ENCODE measurements at places on chromosomes 7 and 10.
A peak's percentile ranks its signal among the peaks of the same experiment; 100 is the strongest.

- DNase-seq, result no peak
These were observed 31.5 kb downstream of the PHF14 start for GRCh38 chr7:11005202-11005601.

- DNase-seq, result no peak
These were observed 10.4 kb upstream of the COL1A2 start for GRCh38 chr7:94384315-94384714.

DNA sequence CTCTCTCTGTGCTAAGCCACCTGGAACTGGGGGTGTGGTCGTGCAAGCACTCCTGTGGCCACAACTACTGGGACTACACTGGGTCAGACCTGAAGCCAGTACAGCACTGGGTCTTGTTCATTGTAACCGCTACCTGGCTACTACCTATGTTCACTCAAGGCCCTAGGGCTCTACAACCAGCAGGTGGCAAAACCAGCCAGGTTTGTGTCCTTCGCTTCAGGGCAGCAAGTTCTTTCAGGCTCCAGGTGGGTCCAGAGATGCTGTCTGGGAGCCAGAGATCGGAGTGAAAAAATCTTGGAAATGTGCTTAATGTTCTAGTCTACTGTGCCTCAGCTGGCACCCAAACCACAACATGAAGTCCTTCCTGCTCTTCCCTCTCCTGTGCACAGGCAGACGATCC lies 171.6 kb upstream of the SORCS1 start:
- DNase-seq, result no peak

GRCh38 chr10:110758898-110759297 lies 112.8 kb upstream of the PDCD4 start:
- DNase-seq, result no peak

- DNase-seq, result peak; percentile 41
These were observed 106.5 kb downstream of the HTR7 start for GRCh38 chr10:90751107-90751997.

DNA sequence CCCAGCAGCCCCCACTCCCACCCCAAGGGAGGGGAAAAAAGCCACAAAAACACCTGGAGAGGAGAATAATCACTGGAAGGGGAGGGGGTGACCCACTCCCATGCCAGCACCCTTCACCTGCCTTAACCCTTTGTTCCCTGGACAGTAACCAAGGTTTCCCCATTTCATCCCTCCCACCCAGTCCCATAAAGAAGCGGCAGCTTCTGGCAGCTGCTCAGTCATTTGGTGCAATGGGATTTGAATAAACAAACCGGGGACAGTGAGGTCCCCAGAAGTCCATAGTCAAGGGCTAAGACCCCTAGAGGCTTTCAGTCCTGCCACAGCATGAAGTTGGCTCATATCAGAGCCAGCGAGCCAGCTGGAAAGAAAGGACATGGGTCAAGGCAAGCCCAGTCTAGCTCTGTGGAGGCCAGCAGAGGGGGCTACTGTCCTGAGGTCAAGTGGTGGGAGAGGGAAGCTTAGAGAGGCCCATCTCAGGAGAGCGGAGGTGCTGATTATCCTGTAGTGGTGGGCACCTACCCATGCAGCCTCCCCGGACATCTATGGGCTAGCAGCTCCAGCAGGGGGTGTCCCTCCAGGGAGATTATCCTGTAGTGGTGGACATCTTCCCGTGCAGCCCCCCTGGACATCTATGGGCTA lies 58.9 kb upstream of the LBX1 start:
- no peak for DNase-seq

- DNase-seq, result no peak
These were observed 5.7 kb upstream of the HSPA12A start for GRCh38 chr10:116748041-116748440.

DNA sequence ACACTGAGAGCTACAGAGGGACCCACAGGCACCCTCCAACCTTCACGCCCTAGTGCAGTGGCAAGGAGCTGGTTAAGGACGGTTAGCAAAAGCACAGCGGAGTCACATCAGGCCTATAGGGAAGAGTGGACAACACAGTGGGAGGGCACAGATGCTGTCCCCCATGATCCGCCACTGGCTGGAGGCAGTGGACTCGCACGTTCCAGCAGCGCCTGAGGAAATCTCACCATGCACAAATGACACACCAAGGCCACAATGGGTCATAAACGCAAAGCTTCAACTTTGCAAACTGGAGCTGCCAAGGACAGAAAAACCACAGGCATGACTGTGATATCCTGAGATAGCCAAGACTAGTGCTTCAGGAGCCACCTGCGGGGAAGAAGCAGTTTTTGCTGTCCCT lies 58.8 kb downstream of the GRB10 start:
- DNase-seq, result no peak

- DNase-seq, result no peak
These were observed 10.9 kb downstream of the NUB1 start for GRCh38 chr7:151352512-151352911.

DNA sequence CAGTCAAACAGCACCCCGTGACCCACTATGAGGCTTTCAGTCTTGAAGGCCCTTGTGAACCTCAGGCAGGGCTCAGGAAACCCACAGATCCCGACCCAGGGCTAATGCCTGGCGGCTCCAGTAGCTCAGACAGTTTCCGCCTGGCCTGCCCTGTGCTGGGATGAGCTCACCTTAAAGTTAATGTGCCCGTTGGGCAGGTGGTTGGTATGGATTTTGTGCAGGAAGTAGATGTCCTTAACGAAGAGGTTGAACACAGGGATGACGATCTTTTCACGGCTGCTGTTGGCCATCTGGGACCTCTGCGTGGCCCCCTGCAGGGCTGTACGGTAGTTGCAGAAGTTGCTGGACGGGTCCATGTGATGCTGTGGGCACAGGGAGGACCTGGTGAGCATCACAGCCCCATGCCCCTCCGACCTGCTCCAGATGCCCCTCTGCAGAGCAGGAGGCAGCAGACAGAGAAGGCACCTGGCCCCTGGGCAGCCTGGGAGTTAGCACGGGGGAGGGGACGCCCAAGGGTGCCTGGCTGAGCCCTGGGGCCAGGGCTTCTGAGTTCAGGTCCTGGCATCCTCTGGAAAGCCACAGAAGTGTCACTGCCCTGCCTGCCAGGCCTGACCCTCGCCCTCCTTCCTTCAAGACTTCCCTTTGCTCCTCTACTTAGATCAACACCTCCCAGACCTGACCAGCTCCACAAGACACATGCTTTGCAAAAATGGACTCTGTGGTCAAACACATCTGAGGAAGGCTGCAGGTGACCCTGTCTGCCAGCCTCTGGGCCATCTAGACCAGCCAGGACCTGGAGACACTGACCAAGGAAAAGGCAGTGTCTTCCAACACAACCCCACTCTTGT lies 59.8 kb downstream of the CSGALNACT2 start:
- DNase-seq, result no peak

GRCh38 chr7:31873816-31874597 lies 187.0 kb downstream of the PPP1R17 start:
- no peak for DNase-seq

DNA sequence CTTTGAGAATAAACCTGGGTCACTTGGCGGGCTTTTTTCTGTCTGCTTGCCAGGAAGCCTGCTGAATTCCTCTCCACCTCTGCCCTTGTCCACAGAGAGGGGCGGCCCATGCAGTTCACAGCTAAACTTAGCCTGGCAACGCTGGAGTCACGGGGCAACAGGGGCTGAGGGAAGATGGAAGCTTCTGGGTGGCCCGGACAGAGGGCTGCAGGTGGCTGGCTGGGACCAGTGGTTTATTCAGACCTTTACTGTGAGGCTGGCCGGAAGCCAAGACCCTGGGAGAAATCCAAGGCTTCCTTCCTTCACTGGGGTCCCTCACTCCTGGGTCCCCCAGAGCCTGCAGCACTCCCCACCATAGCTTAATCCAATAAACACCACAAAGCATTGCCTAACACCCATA lies 17.0 kb downstream of the ITPRIP start:
- no peak for DNase-seq

GRCh38 chr7:46071076-46071475 lies 150.0 kb upstream of the IGFBP3 start:
- DNase-seq, result no peak

DNA sequence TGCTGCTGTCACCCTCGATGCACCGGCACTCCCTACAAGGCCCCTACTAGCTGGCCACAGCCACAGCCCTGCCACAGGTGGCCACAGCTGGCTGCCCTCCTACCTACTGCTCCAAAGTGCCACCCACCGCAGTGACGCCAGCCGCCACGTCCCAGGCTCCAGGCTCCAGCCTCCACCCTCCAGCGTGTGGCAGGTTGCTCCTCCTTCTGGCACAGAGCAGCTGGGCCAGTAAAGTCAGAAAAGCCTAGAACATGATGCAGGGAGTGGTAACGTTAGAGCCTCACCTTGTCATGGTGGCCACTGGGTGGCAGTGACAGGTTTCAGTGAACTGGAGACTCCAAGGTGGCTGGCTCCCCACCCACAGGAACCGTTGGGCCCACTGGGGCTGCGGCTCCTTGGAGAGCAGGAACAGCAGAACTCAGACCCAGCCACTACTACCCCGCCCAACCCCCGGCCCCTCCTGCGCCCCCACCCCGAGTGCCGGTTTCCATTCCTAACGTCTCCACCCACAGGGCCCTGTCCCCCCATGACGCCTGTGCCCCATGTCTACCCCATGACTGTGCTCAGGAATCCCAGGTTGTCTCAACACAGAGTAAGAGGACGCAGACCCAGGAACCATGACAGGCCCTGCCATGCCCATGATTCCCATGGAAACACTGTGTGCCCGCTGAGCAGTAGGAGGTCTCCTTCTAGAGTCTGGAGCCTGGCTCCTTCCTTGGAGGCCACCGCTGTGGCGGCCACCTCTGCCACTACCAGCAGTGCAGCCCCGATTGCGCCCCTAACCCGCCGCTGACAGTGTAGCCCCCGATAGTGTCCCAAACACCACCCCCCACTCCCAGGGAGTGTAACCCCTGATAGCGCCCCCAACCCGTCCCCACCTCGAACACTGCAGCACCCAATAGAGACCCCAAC lies 52.3 kb upstream of the ZNF33B start:
- DNase-seq, result no peak
